ENCODE measurements at places on chromosomes 16 and 17.

DNA sequence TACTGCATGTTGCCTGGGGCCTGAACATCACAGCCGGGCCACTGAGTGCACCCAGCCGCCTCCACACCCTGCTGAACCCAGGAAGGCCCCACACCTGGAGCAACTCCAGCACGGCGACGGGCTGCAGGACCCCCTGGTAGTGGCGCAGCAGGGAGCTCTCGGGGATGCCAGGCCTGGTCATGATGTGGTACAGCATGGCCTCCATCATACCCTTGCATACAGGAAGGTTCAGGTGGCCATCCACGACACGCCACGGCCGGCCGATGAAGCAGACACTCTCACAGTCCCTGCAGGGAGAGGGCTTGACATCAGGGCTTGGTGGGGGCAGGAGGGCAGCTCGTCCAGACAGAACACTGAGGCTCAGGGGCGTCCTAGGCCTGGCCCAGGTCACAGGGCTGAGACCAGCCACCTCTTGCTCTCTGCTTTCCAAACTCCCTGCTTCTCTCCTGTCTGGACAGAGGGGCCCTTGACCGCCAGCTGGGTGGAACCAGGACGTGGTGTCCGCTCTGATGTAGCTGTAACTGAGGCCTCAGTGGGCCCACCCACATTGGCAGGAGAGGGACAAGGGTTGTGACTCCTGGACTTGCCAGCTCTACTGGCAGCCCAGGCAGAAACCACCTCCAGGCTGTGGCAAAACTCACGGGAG lies 60.3 kb downstream of the IL21R start:
- no peak for DNase-seq

GRCh38 chr16:974001-974601 lies 3.3 kb upstream of the LMF1 start:
- no peak for DNase-seq

- DNase-seq, result no peak
Measured at GRCh38 chr16:15915555-15916081, 27.2 kb upstream of the CEP20 start.

- DNase-seq, result no peak
Measured at GRCh38 chr17:61594294-61594825, 3.3 kb upstream of the NACA2 start.

DNA sequence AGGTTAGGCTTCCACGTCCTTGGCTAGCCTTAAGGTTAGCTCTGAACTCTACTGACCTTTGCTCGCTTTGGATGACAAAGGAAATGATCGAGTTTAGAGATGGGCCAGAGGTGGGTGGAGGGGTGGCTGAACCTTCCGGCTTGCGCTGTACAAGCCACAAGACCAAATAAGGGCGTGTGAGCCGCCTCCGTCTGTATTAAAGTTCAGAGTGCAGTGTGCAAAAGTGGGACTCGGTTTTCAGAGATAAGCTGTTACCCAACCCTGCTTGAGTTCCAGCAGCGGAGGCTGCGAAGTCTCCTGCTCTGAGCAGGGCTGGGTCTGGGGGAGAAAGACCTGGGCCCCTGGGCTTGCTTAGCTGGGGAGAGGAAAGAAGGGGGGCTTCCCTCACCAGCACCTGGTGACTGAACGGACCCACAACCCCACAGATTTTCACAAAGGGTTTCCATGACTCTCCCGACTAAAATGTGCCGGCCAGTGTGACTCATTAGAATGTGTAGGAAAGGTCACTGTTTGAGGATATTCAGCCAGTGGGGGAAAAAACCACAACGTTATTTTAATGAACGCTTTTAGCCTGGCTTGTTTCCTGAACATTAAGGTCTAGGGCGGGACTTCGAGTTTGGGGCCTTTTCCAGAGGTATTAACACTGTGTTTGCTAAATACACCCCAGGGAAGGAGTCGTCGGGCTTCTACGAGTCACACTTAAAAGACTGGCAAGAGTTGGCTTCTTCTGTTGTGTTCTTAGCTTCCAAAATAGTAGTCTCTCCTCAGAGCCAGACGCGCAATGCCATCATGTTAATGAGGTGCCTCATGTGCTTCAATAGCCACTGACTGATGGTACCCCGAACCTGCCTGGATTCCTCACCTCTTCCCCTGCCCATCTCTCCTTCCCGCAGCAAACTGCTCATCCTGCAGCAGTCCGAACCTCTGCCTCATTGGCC lies 67.0 kb downstream of the CENPV start:
- DNase-seq, result peak; percentile 15

- DNase-seq, result no peak
Measured at GRCh38 chr16:12721841-12722421, 81.8 kb downstream of the CPPED1 start.

DNA sequence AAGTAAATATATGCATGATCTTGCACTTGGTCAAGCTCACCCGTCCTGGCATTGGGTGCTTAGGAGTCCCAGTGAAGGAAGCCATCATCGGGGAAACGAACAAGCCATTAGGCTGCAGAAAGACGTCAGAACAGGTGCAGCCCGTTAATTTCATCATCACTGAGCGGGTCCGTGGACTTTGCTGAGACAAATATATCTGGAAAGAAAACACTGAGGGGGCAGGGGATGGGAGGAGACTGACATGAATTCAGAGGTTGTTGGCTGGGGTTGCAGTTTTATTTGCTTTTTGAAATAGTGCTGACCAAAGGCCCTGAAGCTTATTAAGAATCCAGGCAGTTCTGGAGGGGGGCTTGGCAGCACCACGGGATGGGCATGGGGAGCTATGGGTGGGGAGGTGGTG lies 207.2 kb downstream of the ENGASE start:
- no peak for DNase-seq

- DNase-seq, result no peak
Measured at GRCh38 chr16:79728048-79728922, 127.7 kb upstream of the MAF start.

- DNase-seq, result no peak
Measured at GRCh38 chr17:46876353-46876887, 25.0 kb downstream of the WNT9B start.

- DNase-seq, result no peak
Measured at GRCh38 chr16:62277942-62278341, 241.7 kb upstream of the CDH8 start.

DNA sequence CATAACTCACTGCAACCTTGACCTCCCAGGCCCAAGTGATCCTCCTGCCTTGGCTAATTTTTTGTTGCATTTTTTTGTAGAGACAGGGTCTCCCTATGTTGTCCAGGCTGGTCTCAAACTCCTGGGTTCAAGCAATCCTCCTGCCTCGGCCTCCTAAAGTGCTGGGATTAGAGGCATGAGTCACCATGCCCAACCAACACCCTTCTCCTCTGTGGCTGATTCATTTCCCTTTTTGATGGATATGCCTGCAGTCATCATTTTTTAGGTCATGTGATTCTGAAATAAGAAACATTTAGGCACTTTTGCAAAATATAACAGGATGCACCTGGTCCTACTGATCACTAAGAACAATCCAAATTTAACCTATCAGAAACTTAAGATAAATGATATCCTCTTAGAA lies 44.0 kb upstream of the YPEL2 start:
- DNase-seq, result no peak

DNA sequence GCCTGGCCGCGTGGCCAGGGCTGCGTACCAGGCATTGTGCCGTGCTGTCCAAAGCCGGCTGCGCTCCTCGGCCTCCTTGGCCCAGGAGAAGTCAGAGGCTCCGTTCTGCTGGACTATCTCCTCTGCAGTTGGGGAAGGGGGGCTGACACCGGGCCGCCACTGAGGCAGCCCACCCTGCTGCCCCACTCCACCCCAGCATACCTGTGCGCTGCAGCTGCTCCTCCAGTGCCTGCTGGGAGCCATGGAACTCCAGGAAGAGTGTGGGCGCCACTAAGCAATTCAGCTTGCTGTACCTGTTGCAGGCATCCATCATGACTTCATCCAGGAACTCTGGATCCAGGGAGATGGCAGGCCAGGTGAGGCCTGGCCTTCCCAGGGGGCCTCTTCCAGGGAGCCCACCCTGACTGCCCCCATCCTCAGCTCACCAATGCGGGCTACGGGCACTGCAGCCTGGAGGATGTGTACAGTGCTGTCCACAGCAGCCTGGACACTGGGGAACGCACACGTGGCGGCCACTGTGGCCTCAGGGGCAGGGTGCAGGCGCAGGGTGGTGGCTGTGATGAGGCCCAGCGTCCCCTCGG lies 2.9 kb downstream of the LDHD start:
- DNase-seq, result no peak

DNA sequence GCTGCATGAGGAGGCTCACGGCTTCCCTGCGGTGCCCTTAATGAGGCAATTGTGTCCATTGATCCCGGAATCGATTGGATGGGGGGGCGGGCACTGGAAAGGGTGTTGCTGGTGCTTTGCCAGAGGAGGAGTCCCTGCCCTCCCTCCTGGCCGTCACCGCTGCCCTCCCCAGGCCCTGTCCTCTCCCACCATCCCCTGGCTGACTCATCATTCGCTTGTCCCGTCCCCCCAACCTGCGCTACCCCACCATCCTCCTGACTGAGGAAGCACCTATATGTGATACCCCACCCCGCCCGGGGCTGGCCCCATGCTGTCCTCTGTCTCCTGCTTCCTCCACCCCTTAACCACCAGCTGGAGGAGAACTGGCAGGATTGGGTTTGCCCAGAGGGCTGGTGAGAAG lies 20.8 kb downstream of the CACNA1G start:
- DNase-seq, result no peak

- DNase-seq, result no peak
Measured at GRCh38 chr17:36937959-36938565, 787 bp downstream of the LHX1 start.

- no peak for DNase-seq
Measured at GRCh38 chr17:72494566-72494965, 373.7 kb downstream of the SOX9 start.

GRCh38 chr17:16933317-16934132 lies 38.4 kb downstream of the TNFRSF13B start:
- DNase-seq, result no peak

DNA sequence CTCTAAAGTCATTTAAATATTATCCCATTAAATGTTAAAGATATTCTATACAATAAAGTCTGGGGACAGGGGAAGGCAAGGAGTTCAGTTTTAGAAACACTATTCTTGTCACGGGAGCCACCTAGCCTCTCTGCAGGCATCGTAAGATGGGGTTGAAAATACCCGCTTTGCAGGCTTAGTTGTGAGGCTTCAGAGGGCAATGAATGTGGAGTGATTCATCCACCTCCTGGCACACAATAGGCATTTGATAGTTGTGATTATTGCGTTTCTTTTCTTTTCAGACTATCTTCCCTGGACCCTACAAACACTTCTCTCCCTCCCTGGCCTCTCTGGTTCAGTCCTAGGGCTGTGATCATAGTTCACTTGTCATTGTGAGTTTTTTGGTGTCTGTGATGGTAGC lies 19.6 kb downstream of the GLP2R start:
- no peak for DNase-seq

DNA sequence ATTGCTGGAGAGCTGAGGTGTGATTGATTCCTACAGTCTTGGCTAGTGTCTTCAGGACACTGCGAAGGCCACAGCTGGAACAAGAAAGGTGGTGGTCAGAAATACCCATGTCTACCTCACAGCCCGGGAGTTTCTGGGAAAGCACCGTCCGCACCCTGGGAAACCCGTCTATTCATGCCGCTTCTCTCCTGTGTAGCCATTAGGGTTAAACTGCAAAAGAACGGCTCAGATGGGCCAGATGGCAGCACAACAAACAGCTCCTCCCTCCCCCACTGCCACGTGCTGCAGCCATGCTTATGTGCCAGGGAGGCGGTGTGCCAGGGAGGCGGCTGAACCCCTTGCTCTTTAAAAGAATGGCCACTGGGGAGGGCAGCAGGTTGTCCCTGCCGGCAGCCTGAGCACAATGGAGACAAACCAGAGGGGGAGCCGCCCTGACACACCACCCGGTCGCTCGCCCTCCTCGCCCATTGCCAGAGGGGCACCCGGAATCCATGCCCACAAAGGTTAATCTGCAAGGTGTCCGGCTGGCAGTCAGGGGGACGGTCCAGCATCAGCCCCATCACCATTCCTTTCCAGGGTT lies 65.2 kb downstream of the CYTH1 start:
- DNase-seq, result peak; percentile 93

- DNase-seq, result no peak
Measured at GRCh38 chr16:53946746-53947386, 242.9 kb downstream of the FTO start.

DNA sequence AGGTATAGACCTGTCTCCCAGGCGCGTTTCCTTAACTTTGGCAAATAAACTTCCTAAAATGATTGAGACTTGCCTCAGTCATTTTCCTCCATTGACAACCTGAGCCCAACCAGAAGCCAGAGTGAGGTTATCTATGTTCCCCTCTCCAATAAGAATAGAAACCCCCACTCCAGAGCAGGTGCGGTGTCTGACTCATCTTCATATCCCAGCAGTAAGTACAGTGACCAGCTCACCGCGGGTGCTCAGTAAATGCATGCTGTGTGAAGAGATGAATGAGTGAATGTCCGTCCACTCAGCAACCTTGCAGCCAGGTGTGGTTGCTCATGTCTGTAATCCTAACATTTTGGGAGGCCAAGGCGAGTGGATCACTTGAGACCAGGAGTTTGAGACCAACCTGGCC lies 19.5 kb upstream of the CD300E start:
- no peak for DNase-seq

DNA sequence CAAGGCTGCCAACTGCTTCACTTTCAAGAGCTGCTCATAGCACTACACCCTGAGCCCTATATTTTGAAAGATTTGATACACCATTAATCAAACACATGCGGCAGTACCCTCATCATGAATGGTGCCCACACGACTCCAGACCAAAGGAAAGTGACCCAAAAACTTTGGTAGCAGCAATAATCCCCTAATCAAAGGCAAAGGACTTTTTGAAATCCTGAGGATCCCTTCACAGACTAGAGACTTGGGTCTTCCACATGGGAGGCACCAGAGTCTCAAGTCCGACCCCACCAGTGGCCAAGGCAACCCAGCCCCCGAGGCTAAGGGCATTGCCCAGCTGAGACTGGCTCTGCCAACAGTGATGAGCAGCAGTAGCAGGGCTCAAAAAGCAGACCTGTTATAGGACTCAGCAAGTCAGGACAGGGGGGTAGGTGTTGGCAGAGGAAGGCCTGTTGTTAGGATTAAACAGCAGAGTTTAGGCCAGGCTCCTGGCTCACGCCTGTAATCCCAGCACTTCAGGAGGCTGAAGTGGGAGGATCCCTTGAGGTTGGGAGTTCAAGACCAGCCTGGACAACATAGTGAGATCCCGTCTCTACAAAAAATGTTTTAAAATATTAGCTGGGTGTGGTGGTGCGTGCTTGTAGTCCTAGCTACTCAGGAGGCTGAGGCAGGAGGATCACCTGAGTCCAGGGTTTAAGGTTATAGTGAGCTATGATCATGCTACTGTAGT lies 3.2 kb downstream of the TRIM25 start:
- no peak for DNase-seq

GRCh38 chr16:89297156-89297874 lies 79.8 kb downstream of the ZNF778 start:
- DNase-seq, result no peak

DNA sequence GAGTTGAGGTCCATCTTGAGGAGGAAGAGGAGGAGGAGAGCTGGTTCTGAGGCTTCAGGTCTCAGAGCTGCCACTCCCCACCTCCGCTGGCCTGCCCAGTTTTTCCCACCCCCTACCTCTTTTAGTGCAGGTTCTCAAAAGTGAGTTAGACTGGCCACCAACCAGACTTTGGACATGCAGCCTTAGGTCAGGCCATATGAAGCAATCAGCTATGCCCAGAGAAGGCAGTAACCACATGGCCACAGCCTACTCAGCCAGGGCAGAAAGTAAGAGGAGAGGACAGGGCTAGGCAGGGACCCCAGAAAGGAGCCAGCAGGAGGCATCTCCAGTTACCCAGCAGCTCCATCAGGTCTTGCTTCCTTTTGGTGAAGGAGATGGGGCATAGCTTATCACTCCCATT lies 9.0 kb downstream of the MYO15A start:
- DNase-seq, result no peak

- no peak for DNase-seq
Measured at GRCh38 chr16:15948532-15949209, 745 bp upstream of the ABCC1 start.

Measured in anterior cingulate cortex (tissue), 58 donors.